ENCODE measurements at places on chromosomes 4 and X.
A peak's percentile ranks its signal among the peaks of the same experiment; 100 is the strongest.

GRCh38 chr4:70712604-70713452, 8.9 kb upstream of the RUFY3 start:
- no peak for DNase-seq

DNA sequence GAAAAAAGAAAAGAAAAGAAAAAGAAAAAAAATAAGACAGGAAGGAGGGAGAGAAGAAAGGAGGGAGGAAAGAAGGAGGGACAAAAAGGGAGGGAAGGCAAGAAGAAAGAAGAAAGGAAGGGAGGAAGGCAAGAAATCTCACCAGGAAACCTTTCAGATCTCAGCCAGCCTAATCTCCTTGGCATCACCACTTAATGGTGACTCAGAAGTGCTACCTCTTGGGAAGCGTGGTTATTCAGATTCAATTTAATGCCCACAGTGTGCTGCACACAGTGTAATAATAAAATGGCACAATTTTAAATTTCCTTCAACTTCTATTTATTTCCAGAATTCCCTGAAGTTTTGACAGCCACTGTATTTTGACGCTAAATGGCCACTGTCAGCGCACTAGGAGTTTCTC, 50.3 kb downstream of the DKK2 start:
- no peak for DNase-seq

DNA sequence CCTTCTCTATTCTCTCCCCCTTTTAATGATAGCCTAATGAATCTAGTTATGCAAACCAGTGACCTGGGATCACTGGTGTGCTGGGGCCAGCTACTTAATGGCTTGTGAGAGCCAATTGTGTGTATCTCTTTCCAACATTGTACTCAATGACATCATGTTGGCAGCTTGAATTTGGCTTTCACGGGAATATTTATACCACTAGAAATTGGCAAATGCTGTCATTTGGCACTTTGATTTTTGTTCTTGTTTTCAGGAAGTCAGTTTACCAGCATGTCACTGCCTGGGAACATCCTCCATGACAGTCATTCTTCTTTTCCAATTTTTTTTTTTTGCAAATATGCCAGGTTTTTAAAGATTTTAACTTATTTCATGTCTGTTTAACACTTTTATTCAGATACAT, 1685.3 kb downstream of the STIM2 start:
- no peak for DNase-seq

GRCh38 chr4:5052204-5052702, 973 bp downstream of the STK32B start:
- DNase-seq: no peak

DNA sequence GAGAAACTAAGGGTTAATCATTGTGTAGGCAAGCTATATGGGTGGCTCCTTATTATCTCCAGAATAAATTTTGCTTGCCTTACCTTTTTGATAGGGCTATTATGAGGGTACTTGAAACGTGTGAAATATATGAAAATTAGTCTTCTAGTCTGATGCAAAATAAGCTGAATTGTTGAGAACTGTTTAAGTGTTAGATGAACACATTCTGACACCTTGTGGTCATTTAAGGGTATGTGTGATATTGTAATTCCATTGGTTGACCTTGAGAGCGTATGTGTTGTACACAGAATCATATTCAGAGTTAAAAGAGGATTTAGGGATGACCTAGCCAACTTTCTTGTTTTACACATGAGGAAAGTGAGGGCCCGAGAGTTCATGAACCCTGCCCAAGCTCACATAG, 44.6 kb upstream of the LINC00632 start:
- peak; percentile 31 for DNase-seq

DNA sequence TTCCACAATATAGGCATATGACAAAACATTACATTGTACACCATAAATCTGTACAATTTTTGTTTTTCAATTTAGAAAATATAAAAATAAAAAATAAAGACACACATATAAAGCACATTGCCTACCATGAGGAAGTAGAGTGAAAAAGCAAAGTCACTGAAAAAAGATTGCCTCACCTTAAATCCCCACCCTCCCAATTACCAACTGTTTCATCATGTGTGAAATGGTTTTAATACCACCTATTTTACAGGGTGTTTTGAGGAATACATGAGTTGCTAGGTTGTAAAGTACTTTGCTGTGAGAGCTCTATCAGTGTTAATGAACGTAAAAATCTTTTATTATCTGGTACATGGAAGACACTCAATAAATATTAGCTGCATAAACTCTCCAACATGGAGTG, 373.6 kb upstream of the NDST3 start:
- no peak for DNase-seq

DNA sequence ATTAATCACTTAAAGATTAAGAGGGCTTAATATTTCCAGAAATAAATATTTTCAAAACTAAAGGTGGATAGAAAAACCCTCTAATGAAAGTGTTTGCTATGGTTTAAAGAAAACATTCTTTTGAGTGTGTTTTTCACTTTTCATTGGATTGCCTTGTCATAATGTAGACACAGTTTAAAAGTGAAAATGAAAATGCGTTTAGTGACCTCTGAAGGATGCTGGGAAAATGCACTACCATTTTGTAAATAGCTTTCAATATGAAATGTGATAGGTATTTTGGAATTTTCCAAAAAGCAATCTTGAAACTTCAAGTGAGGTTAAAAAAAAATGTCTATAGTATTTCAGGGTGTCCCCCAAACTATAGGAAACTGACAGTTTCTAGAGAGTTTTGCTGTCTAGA, 642.2 kb downstream of the C4orf33 start:
- DNase-seq: no peak

- peak; percentile 14 for DNase-seq
Observed at GRCh38 chr4:17510582-17510981, 1.3 kb downstream of the QDPR start.

Data from NAMALWA (cell line).